Fibroblast of mammary gland (primary cell): ENCODE measurements at places on chromosomes 7 and 10.
A peak's percentile ranks its signal among the peaks of the same experiment; 100 is the strongest.

DNA sequence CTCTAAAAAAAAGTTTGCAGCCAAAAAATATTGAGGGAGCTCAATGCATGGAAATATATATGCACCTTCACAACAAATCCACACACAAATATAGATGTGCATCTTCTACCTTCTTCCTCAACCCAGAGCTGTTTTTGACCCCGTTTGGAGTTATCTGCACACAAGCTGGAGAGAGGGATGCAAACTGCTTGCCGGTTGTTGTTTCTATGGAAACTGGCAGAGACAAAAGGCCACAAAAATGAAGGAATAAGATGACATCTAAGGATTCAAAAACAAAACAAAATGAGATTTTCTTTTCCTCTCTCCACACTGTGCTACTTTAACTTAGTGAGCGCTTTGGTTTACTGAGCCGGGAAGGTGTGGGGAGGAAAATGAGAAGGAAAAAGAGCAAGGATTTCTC is 210.2 kb upstream of the AGK start:
- DNase-seq, result no peak

- DNase-seq, result peak; percentile 49
Observed at GRCh38 chr10:43610636-43611035, 4.4 kb downstream of the ZNF485 start.

- DNase-seq, result peak; percentile 5
Observed at GRCh38 chr10:104612571-104613205, 28.4 kb upstream of the SORCS3 start.

DNA sequence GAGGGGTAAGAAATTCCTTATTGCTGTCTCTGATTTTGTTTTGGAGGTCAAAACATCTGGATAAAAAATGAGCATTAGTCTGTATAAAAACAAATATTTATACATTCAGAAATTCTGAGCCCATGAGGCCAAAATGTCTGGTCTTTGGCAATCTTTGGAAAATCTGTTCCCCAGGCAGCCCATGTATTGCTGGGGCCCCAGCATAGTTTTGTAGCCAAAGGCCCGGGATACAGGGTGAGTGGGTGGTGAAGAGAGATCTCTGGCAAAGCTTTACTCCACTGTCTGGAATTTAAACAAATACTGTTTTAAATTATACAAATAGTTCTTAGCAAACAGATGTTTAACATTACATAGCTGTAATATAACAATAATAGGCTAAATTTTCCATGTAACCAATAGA is 134.7 kb upstream of the GALNT17 start:
- no peak for DNase-seq

- DNase-seq, result no peak
Observed at GRCh38 chr10:17805330-17805729, 3.8 kb upstream of the MRC1 start.

DNA sequence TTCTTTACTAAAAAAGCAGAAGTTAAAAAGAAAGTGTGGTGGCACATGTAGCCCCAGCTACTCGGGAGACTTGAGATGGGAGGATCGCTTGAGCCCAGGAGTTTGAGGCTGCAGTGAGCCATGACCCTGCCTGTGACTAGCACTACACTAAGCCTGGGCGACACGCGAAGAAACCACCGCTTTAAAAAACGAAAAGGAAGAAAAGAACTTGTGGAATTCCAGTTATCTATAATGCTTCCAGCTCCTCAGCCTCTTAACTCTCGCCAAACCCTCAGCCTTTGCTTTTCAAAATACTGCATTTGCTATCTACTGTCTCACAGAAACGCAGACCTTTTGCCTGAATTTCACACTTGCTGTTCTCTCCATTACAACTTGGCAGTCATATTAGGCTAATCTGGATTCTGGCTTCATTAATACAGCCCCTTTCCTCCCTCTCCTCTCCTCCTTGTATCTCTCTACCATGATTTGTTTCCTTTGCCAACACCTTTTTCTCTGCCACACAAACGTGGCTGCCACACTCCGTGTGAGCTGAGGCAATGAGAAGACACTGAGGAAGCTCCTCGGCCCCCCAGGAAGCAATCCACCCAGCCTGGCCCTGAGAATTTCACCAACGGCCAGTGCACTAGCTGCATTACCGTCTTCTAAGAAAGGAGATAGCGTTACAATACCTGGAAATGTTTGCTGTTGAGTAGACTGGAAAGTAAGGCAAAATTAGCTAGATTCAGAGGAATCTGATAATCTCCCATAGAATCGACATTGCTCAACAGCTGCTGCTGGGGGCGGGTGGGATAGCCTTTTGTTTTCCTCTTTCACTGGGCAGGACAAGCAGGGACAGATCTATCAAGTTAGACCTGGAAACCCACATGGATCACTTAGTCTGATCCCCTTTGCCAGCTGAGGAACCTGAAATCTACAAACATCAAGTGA is 37.2 kb downstream of the CALML5 start:
- DNase-seq, result no peak

DNA sequence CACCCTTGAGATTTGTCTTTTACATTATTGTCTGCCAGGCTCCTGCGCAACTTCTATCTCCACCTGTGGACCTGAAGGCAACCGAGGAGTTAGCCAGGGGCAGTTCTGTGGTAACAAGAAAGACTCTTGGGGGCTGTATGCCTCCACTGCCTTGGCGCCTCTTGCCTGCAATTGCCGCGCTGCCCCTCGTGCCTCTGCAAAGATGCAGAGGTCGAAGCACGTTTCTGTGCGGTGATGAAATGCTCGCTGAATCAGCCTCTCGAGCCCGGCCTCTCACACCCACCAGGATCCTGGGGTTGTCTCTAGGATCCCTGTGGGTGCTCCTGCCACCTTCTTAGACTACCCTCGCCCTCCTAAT is 486 bp upstream of the LHFPL3 start:
- peak; percentile 5 for DNase-seq

DNA sequence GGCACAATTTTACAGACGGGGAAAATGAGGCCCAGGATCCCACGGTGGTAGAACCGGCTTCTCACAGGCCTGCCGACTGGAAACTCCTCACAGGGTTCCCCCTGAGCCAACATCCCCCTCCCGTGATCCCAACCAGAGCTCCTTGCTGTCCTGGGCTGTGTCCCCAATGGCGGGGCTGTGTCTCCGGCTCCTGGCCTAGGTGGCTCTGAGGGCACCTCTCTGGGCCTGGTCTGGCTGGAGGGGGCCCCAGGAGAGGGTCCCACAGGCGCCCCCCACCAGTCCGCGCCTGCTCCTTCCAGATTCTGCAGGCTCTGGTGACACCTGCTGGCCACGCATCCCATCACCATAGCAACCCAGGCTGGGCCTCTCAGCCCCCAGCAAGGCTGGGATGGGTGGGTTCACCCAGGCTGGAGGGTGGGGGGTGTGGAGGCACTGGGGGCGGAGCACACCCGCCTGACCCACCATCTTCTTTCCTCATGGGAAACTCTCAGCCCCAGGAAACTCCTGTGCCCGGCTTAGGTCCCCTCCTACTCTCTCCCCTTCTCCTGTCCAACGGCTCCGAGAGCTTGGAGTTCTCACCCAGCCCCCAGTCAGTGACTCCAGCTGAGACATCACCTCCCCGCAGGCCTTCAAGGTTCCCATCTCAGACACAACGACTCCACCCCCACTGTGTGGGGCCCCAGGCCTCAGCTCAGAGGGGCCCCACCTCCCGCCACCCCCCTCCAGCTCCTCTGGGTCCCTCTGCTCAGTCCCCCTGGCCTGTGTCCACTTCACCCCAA is 27.1 kb upstream of the TNRC18 start:
- no peak for DNase-seq

DNA sequence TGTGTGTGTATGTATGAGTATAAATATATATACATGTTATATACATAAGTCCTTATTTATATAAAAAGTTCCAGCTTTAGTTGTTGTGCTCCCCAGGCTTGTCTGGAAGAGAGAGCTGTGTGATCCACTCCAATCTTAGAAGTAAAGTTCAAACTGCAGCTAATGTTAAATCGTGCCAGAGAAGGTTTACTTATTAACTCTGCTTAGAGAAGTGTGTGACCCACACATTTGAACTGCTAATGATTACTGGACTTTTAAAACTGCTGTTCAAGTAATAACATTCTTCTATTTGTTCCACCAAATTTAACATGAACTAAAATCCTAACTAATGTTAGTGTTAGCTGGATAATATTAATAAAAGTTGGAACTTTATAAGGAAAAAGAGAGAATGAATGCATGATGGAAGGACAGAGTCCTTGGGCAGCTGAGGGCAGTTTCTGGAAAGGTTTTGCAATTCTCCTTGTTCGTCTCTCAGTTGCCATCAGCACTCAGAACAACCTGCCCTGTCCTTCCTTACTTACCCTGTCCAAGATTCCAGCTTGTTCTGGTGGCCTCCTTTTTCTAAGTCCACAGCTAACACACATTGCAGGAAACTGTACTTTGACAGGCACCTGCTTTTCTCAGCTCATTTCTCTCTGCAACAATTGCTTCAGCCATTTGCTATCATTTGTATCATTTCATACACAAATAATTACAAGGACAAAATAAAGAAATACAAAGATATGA is 162.6 kb downstream of the FAM107B start:
- DNase-seq, result no peak

GRCh38 chr7:108332937-108333336 is 123.3 kb downstream of the NRCAM start:
- DNase-seq, result no peak

DNA sequence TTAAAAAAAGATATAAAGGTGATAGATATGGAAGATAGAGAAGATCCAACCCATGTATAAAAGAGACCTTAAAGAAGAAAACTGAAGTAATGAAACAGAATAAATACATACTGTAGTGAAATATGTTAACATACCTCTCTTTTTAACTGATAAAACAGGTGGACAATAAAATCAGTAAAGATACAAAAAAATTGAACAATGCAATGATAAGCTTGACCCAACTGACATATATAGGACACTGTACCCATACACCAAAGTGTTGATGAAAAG is 17.4 kb upstream of the PRF1 start:
- no peak for DNase-seq

DNA sequence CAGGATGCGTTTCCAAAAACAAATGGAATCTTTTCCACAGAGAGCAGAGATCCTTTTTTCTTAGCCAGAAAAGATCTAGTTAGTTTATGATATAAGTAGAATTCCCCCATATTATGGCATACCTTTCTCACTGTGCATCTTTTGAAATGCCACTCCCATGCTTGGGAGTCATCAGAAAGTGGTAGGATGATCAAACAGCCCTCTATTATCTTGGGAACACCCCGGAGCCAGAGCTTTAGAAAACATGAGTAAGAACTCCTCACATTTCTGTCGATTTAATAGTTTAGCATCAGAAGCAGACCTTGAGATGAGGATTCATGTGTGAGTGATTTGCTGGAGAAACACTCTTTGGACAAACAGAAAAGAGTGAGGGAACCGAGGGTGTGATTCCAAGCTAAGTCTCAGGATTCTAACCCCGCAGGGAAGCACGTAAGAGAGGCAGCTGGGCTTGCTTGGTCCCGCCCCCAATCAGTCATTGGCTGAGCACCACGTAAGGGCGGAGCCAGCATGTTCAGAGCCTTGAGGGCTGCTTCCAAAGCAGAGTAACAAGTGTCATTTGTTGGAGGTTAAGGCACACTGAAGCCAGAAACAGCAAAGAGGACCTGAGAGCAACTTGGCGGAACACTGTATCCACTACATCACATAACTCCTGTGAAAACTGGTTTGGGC is 43.7 kb upstream of the NXPH1 start:
- DNase-seq, result no peak

DNA sequence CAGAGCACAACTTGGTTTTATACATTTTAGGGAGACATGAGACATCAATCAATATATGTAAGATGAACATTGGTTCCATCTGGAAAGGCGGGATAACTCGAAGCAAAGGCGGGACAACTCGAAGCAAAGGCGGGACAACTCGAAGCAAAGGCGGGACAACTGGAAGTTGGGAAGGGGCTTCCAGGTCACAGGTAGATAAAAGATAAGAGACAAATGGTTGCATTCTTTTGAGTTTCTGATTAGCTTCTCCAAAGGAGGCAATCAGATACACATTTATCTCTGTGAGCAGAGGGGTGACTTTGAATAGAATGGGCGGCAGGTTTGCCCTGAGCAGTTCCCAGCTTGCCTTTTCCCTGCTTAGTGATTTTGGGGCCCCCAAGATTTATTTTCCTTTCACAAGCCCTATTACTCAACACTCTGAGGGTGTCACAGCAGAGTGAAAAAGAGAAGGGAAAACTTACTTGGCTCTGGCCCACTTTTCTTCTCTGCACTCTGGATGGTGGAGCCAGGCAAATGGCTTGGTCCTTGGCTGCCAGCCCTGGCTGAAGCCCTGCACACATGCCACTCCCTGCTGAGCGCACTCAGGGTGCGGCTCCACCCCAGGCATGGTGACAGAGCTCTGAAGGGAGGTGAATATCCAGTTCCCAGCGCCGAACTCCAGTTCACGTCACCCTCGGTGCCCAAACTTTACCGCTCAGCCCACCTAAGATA is 46.7 kb downstream of the PARD3 start:
- peak; percentile 54 for DNase-seq

DNA sequence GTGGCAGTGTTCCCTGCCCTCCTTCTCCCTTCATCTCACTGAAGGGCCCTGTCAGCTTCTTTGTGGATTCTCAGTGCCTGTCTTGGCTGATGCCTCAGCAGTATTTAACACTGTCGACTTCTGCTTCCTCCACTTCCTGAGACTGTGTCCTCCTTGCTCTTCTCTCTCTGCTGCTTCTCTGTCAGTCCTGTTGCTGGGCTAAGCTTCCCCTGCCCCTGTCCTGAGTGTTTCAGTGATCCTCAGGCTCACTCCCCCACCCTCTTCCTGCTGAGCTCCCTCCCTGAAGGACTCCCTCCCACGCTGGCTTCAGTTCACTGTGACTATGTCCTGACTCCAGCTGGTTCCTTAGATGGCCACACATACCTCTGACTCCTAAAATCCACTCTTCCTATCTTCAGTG is 64.9 kb downstream of the CREM start:
- peak; percentile 32 for DNase-seq

GRCh38 chr7:1646957-1647891 is 22.9 kb upstream of the ELFN1 start:
- DNase-seq, result peak; percentile 37

DNA sequence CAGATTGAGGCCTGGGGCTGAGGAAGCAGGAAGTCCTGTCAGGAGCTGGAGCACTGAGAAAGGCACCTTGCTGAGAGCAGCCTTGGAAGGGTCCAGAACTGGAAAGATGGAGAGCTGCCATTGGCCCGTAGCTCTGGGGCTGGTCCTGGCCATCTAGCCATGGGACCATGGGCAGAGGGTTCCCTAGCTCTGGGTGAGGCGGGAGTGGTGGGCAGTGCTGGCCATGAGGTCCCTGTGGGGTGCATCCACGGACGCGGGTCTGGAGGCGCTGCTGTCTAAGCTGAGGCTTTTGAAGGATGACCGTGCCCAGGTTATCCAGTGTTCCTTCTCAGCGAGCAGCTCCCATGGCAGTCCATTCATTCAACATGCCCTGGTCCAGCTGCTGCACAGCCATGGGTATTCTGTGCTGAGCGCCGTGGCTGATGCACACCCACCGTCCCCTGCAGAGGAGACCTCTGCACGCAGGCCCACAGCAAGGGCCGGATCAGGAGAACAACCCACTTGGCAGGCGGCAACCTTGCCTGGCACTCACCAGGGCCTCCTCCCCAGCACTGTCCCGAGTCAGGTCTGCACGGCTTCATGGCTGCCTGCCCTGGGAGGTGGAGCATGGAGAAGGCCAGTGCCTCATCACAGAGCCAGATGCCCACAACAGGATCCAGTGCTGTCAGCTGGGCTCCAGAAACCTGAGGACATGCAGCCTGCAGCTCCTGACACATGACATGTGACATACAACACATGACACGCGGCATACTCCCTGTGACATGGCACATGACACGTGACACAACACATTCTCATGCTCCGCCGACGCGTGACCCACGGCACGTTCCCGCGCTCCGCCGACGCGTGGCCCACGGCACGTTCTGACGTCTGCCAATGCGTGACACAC is 121.9 kb downstream of the INPP5A start:
- DNase-seq, result no peak
